ENCODE measurements at places on chromosomes 4 and X. TPM values are rescaled to one million over a fixed set of nuclear protein-coding genes. Genes with fewer than 3 reads are reported as not detected.
A peak's percentile ranks its signal among the peaks of the same experiment; 100 is the strongest.

Gene CTAG1B
- total RNA-seq, result not detected

Gene SPANXA1
- total RNA-seq, result not detected

GRCh38 chr4:177374966-177375365 lies 65.3 kb downstream of the NEIL3 start:
- DNase-seq, result no peak

DNA sequence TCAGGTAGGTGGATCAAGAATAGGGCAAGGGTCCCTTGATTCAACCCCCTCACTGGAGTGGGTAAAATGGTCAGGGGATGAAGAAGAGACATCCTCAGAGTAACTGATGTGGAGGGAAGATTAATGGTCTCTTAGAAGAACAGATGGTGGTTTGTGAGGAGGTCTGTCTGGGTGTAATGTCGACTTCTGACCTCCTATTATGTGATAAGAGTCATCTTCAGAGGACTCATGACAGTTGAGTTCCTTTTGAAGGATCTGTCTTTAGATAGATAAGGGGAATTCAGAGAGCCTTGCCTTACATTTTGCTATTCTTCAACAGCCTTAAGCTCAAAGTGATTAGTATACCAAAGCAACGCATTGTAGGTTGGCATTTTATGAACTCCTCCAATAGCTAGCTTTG lies 27.1 kb upstream of the MAGEA8 start:
- no peak for DNase-seq

DNA sequence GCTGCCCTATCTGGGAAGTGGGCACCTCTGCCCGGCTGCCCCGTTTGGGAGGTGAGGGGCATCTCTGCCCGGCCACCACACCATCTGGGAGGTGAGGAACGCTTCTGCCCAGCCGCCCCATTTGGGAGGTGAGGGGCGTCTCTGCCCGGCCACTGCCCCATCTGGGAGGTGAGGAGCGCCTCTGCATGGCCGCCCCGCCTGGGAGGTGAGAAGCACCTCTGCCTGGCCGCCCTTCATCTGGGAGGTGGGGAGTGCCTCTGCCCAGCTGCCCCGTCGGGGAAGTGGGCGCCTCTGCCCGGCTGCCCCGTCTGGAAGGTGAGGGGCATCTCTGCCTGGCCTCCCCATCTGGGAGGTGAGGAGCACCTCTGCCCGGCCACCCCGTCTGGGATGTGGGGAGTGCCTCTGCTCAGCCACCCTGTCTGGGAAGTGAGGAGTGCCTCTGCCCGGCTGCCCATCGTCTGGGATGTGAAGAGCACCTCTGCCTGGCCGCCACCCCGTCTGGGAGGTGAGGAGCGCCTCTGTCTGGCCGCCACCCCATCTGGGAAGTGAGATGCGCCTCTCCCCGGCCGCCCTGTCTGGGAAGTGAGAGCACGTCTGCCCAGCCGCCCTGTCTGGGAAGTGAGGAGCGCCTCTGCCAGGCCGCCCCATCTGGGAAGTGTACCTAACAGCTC lies 9.8 kb downstream of the PABPC1L2A start:
- no peak for DNase-seq

- DNase-seq, result no peak
These were observed 81.8 kb downstream of the CPZ start for GRCh38 chr4:8674311-8674885.

DNA sequence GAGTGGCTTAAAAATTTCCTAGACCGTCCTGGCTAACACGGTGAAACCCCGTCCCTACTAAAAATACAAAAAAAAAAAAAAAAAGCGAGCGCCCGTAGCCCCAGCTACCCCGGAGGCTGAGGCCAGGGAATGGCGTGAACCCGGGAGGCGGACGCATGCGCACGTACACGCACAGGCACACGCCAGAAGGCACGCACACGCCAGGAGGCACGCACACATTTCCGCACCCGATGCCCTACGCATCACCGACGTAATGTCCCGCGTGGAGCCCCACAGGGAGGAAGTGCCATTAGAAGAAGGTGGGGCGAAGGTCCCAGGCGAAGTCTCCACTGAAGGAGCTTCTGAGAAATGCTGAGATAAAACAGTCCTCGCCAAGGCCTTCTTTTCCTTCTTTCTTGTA lies 41.4 kb downstream of the NLGN4X start:
- no peak for DNase-seq

- no peak for DNase-seq
These were observed 144.9 kb upstream of the MAD2L1 start for GRCh38 chr4:120211408-120212015.

DNA sequence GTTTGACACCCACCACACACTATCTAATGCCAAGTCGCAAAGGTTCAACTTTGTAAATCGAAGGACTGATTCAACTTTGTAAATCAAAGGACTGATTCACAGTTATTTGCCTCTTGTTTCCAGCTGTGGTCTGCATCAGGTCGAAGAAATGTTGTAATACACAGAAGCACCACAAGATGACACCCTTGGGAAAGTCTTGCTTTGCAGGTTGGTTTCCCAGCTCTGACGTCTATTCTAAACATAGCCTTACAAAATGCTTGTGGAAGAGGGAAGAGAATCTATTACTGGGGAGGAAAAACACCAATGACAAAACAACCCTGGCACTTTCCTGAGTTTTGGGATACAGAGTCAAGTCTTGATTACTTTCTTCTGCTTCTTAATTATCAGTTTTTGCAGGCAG lies 35.3 kb downstream of the SUPT20HL1 start:
- peak; percentile 62 for DNase-seq

- DNase-seq, result no peak
These were observed 245.1 kb downstream of the DHX15 start for GRCh38 chr4:24339260-24339659.

DNA sequence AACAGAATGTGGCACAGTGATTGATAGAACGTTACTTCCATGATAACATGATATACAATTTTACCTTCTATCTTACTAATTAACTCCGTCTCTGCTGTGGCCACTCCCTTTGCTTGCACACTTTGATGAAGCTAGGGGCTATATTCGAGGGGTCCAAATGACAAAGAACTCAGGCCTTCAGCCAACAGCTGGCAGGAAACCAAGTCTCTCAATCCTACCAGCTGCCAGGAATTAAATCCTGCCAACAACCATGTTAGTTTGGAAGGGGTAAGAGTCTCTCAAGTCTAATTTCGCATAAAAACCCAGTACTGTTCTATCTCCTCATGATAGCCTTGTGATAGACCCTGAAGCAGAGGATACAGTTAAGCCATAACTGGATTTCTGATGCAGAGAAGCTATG lies 1122.9 kb upstream of the PCDH10 start:
- no peak for DNase-seq

DNA sequence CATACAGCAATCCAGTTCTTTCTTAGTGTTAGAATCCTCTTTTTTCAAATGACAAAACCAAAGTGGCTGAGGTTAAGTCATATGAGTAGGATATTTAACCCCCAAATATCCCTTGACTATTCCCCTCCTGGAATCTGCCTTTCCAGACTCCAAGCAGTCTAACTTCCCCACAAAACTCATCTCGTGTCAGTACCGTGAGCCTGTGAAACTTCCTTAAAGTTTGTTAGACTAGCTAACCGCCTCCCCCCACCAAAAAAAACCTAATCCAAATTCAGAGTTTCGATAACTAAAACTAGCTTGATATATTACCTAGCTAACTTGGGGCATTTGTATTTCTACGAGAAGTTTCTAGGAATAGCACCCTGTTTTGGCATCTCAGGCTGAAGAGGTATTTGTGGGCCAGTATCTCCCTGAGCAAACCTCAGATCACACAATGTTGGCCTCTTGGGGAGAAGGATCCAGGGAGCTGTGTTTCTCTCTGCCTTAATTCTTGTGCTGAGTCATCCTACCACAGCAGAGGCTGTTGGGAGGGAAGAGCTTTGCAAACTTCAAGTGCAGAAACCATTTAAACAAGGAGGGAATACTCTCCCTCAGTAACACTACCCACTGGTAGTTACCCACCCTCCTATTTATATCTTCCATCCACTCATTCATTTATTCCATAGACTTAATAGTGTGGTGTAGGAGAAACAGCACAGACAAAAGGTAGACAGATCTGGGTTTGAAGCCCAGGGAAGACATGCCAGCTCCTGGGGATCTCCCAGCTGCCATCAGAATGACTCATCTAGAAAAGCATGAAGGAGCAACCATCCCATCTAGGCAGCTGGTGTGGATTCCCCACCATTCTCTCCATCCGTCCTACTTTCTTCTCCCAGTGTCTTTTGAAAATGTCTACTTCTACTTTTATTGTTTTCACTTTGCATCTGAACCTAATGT lies 39.3 kb upstream of the TXK start:
- DNase-seq, result peak; percentile 25

GRCh38 chr4:169662206-169662605 lies 41.8 kb downstream of the CLCN3 start:
- DNase-seq, result no peak

DNA sequence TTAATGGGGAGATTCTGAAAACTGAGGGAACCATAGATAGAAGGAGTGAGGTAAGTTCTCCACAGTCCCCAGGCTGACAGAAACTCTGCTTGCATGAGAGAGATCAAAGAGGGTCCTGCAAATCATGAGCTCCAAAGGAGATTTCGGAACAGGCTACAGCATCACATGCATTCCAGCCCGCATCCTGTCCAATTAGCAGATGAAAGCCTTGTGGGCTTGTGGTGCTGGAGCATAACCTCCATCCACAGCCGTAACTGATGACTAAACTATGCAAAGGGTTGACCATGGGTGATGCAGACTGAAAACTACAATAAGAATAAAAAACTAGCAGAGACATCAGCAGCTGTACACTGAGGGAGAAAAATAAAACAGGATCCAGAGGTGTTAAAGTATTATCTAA lies 654.5 kb downstream of the TLL1 start:
- peak; percentile 71 for DNase-seq
